Foreskin fibroblast (primary cell): ENCODE measurements at places on chromosomes 1 and 21.

DNA sequence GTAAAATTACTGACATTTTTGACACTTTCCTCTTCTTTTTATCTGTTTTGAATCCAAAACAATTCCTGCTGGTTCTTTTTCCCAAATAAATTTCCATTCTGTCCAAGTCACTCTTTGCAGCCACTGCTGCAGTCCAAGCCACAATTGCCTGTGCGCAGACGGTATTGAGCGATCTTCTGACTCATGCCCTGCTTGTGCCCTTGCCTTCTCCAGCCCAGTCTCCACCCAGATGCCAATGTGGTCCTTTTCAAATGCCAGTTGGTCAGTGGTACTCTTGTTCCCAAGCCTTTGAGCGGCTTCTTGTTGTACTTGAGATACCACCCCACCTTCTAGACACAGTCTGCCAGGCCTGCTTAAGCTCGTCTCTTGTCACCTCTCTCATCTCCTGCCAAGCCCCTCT, 78.9 kb downstream of the CAMTA1 start:
- DNase-seq, result no peak

- no peak for DNase-seq
Measured at GRCh38 chr1:186679924-186680244, 339 bp downstream of the PTGS2 start.

- DNase-seq, result peak; percentile 65
Measured at GRCh38 chr1:230982696-230983095, 3.8 kb downstream of the ARV1 start.

DNA sequence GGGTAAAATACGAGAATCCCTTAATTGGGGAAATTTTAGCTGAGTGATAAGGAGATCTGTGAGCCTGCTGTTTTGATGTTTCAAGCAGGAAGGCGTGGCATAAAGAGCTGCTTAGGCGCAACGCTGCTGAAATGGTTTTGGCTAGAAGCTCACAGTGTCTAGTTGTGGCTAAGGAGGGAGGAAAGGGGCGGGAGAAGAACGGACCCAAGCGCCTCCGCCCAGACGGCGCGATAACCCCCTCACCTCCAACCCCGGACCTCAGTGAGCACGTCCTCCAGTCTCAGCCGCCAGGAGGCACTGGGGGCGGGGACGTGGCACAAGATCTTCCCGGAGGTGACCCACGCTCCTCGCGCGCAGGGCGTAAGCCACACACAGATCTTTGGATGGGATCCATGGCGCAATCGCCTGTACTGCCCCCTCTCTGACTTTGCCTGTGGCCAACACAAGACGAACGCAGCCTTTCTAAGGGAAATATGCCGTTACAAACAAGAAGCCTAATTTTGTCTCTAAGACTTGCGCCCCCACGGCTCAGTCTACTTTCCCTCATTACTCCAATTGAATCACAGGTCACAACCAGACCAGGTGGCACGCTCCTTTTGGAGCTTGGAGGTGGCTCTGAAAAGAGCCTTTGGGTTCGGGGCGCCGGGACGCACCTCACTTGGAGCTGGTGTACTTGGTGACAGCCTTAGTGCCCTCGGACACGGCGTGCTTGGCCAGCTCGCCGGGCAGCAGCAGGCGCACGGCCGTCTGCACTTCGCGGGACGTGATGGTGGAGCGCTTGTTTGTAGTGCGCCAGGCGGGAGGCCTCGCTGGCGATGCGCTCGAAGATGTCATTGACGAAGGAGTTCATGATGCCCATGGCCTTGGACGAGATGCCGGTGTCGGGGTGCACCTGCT, 23.4 kb upstream of the RNF187 start:
- no peak for DNase-seq

GRCh38 chr1:65308781-65309303, 501 bp upstream of the DNAJC6 start:
- peak; percentile 10 for DNase-seq

- peak; percentile 93 for DNase-seq
Measured at GRCh38 chr1:8889925-8890785, 11.7 kb upstream of the ENO1 start.
